ENCODE measurements at places on chromosomes 3 and 15.

DNA sequence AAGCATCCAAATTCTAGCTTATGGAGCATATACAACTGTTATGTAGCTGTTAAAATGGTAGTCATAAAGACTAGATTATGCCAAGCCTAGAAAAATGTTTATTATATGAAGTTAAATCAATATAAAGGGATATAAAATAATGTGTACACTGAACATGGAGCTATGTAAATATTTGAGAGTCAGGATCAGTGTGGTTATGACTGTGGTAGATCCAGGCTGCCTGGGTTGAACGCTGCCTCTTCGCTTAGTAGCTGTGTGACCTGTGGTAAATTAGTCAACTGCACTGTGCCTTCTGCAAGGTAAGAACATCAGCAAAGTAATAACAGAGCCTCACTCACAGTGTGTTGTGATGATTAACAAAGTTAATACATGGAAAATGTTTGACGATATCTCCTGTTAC lies 212.2 kb downstream of the RBMS3 start:
- no peak for DNase-seq

DNA sequence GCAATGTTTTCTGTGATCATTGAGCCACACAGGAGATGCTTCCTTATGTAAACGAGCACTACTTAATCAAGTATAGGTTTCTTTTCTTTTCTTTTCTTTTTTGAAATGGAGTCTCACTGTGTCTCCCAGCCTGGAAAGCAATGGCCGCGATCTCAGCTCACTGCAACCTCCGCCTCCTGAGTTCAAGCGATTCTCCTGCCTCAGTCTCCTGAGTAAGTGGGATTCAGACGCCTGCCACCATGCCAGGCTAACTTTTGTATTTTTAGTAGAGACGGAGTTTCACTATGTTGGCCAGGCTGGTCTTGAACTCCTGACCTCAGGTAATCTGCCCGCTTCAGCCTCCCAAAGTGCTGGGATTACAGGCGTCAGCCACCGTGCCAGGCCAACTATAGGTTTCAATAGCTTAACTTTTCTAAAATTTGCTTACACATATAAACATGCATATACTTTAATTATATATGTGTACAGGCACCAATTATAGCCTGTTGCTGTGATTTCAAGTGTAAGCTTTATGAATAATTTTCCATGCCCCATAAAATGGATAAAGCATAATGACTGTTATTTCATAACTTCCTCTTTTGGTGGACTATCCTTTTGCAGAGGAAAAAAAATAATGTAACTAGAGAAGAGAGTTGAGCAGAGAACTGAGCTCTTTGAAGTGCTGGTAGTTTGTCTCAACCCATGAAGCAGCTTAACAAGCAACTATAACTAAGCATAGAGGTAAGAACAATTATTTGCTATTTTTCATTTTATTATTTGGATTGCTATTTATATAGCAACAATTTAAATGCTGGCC lies 24.8 kb upstream of the MBNL1 start:
- DNase-seq, result peak; percentile 85

GRCh38 chr3:127735767-127736693 lies 63.3 kb downstream of the ABTB1 start:
- DNase-seq, result peak; percentile 38

DNA sequence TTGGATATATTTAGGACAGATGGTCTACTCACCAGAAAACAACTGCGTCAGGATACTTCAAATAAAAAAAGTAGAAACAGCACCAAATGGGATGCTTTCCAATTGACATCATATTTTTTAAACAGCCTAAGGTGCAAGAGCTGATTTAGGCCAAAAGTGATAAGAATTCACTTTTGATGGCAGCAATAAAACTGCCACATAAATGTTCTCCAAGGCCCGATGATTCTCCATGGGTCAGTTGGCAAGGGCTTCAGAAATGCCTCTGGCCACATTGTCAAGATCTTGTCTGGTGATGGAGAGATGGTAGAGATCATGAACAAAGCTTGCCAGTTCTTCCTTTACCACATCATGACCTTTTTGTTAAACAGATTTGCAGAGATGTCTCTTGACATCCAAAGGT lies 38.9 kb downstream of the LDHAL6B start:
- no peak for DNase-seq

DNA sequence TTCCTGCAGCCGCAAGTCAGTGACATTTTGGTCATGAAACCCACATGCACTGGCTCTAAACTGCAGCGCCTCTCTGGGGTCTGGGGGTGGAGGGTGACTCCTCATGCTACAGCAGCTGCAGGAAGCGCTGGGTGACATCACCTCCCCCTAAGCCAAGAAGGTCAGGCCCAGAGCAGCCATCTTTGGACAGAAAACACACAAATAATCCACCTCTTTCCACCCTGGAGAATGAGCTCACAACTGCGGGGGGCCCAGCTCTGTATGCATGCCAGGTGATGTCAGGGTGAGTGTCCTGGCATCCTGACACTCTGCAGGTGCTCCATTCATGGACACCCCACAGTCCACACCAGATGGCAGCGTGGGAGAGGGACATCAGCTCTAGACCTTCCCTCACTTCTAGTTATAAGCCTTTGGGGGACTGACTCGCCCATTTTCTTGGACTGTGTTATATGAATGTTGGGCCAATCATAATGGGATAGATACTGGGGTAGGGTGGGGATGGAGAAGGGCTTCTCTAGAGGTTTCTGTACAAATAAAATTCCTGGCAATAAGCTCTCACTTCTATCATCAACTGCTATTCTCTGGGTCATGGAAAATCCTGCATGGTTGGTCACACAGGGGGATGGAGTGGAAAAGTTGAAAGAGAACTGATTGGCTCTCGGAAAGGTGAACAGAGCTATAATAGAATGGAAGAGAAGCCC lies 70.7 kb upstream of the THBS1 start:
- DNase-seq, result no peak

DNA sequence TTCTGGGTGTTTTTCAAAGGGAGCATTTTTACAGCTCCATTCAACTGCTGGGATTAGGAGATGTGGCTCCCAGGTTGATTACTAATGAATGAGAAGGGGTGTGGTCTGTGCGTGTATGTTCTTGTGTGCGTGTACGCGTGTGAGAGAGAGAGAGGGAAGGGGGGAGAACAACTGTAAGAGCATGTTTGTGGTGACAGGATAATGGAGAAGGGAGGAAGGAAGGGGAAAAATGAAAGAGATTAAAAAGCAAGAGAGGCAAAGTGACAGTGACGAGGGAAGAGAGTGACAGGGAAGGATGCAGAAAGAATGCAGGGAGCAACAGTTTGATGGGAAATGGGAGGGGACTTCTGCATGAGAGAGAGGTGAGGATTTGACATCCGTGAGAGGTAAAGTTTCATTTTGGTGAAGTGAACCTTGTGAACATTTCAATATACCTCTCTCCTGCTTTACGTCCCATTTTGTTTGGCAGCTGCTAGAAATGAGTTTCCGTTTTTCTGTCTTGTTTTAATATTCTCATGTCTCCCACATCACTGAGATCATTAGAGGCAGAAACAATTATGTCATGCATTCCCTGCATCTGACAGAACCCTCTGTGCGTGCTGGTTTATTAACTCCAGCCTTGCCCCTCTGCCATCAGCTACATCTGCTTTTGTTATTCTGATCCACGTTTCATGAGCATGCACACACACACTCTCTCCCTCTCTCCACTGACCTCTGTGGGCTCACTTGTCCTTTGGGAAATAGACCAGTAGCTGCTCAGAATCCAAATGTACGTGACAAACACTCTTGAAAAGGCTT lies 161.6 kb downstream of the GAP43 start:
- DNase-seq, result peak; percentile 14
